ENCODE measurements at places on chromosomes 3 and 15.

- DNase-seq: peak; percentile 81
Measured at GRCh38 chr15:45399381-45400212, 21.3 kb upstream of the GATM start.

DNA sequence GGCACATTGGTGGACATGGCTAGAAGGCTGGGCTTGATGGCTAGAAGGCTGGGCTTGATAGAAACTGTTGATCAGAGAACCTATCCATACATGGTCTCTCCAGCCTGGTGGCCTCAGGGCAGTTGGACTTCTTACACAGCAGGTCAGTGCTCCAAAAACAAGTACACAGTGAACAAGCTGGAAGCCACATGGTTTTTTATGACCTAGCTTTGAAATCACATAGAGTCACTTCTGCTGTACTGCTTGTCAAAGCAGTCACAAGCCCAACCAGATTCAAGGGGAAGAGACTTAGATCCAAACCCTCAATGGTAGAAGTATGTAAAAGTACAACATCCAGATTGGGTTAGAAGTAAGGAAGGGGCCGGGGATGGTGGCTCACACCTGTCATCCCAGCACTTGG, 89.4 kb upstream of the HES1 start:
- no peak for DNase-seq

DNA sequence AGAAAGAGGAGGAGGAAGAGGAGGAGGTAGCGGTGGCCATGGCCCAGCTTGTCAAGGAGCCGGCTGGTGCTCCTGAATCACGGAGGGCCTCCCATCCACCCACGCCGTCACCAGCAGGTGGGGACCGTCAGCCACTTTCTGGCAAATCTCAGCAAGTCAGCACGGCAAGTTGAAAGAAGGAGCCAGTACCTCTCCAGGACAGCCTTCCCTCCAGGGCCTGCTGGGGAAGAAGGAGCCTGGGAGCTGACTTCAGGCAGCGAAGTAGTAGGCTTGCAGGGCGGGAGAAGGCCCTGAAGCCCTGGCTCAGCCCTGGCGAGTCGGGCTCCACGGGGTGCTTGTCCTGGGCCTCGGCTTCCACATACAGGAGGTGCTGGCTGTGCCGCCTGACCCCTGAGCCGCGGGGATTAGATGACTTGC, 99.2 kb upstream of the TRPM1 start:
- peak; percentile 69 for DNase-seq

GRCh38 chr15:38307251-38307650, 54.6 kb downstream of the SPRED1 start:
- no peak for DNase-seq

DNA sequence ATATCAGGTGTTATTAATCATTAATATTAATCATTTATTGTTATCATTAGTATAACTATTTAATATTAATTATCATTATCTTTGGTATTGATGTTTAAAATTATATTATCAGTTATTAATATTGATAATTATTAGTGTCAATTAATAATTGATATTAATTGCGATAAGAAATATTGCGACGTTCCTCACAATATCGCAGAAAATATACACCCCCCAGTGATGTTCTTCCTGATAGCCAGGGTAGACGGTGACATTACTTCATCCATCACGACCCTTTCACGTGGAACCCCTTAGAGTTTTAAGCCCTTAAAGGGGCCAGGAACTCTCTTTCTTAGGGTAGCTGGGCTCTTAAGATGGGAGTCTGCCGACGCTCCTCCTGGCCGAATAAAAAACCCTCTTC, 98.6 kb upstream of the OSBPL11 start:
- DNase-seq: no peak

DNA sequence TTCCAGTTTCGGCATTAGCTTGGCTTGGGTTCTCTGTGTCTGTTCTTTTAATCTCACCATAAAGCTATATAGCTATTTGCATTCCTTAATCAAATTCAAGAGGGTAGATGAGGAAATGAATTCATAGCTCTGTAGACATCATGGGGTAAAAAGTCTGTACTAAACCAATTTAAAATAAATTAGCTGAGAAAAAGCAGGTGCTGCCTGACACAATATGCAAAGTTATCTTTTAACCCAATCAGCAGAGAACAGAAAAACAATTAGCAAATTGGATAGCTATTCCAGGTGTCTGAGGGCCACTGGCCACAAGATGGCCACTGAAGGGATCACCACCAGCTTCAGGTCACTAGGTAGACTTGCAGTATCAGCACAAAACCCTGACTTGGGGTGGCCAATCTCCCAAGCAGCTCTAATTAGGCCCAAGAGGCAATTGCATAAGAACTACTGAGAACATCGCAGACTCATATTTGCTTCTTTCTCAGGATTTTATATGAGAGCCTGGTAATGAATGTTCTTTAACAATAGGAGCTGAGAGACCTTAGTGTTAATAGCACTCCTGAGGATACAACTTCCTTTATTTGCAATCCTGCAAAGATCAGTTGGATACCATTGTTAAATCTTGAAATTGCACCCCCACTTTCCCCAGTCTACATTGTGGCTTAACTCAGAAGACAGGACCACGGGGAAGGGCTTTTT, 494.3 kb downstream of the PDCD6IP start:
- DNase-seq: no peak

DNA sequence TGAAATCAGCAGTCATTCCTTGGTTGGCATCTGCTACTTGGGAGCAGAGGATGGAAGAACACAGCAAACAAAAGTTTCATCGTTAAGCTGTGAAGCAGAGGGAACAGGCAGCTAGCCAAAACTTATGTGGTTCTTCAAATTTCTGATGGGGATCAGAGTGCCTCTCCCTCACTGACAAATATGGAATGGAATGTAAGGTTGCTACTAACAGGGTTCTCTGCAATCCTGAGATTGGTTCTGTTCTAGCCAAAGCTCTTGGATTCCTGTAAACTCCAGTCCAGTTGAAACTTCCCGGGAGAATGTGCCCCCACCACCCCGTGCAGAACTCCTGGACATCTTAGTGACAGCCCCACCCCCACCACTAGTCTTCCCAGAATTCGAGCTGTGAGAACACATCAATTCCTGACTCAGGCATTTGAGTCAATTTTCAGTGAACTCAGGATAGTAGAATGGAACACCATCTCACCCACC, 55.9 kb upstream of the PHLDB2 start:
- DNase-seq: peak; percentile 99

DNA sequence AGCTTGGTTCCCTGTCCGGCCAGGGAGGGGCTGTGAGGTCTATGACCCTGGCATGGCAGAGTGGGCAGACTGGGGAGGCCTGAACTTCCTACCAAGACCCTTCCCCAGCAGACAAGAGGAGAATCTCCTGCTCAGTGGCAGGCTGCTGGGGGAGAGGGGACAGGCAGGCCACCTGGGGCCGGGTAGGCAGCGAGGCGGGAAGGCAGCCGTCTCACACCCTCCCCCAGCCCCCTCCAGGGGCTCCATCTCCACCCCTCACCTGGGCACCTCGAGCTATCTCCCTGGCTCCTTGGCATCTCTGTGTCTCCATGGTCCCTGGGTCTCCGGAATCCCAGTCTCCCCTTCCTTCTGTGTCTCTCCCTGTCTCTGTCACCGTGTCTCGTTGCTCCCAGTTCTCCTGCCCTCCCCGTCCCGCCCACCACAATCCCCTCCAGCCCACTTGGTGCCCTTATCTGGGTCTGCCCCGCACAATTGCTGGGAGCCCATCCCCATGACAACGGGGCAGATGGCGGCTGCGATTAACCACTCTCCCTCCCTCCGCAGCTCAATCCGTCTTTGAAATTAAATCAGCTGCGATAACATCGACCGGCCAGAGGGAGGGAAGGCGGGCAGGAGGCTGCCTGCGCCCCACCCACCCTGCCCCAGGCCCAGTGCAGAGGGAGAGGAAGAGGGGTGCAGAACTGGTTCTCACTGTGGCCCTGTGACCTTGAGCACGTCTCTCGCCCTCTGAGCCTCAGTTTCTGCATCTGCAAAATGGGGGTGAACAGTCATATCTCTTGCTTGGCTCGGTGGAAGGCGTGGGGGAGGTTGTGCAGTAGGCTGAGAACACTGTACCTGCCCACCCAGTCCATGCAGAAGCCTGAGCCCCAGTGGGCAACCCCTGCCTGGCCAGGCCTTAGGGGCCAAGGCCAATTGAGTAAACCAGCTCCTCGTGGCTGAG, 9.6 kb downstream of the DNAJB8 start:
- no peak for DNase-seq

- no peak for DNase-seq
Measured at GRCh38 chr3:182023843-182024242, 312.1 kb downstream of the SOX2 start.

DNA sequence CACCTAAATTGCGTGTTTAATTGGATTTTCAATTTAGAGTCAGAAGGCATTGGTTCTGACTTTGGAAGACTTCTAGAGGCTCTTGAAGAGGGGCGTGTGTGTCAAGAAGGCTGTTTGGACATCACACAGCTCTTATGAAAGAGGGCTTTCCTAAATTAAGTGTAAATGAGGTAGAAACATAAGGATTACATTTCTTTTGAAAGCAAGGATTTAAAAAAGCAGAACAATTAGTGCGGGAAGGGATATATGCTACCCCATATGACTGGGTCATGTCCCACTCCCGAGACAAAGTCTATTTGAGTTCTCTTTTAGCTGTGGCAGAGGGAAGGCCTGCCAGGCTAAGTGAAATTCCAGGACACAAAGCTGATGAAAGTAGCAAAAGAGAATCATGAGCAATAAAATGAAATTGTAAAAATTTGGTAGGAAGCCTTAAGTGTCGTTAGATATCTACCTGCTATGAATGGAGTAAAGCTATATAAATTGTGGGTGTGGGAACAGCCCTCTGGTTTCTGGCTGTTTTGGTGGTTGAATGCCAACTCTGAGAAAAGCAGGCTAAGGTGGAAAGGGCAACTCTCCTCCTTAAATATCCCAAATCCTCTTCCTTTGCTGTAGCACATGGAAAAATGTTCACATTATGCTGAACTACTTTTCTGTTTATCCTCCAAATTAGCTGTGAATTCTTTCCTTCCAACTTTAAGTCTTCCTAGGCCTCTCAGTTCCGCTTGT, 100.6 kb upstream of the TSC22D2 start:
- DNase-seq: no peak

- DNase-seq: peak; percentile 55
Measured at GRCh38 chr3:81550415-81550814, 211.0 kb downstream of the GBE1 start.

GRCh38 chr3:148214705-148215104, 483.0 kb upstream of the AGTR1 start:
- DNase-seq: no peak

- peak; percentile 62 for DNase-seq
Measured at GRCh38 chr15:55230051-55230670, 33.4 kb upstream of the RSL24D1 start.

DNA sequence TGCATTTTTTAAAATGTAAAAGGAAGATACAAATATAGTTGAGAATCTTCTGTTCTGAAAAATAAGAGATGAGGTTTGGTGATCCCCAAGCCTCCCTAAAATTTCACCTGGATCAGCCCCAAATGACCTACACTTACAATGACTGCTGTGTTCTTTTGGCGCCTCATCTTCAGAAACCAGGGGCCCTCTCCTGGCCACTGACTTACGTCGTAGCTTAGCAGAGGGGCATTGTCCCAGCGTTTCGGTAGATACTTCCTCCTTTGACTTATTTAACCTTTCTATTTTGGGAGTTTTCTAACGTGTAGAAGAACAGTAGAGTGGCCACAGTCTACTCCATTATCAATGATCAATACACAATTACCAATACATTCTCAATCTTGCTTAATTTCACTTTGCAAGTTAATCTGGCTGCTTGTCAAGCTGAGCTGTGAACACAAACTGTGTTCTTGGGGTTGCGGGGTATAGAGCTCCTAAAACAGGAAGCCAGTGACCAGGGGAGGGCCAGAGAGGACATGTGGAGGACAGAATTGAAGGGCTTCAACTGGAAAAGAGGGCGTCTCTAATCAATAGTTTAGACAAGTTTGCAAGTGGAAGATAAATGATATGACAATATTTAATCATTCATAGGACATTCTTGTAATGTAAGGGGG, 419.5 kb downstream of the LPP start:
- DNase-seq: no peak

GRCh38 chr15:83160741-83161140, 46.9 kb downstream of the HDGFL3 start:
- DNase-seq: no peak

DNA sequence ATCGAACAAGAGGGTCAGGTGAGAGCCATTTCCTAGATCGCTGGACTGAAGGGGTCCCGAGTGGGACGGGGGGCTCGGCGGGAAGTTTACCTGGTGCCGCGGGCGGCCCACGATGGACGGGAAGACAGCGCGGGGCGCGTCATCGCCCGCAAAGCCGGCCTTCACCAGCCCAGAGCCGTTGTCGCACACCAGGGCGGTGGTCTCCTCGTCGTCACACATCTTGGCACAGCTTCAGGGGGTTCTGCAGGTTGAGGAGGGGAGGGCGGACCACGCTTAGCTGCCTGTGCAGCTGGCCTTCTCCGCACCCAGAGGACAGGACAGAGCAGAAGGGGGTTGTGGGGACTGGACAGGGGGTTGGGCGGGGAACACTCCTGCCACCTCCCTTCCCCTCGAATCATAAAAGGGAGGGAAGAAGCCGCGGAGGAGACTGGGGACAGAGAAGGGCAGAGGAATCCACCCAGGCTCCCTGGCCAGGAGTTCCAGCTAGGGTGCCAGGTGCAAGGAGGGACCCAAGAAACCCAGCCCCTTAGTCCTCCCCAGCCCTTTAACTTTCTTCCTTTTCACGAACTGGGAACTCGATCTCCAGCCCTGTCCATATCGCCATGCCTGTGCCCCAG, 651 bp downstream of the ACTC1 start:
- DNase-seq: no peak

- DNase-seq: peak; percentile 22
Measured at GRCh38 chr3:39378088-39378487, 5.1 kb upstream of the SLC25A38 start.

GRCh38 chr15:67130673-67131601, 65.5 kb downstream of the SMAD3 start:
- peak; percentile 84 for DNase-seq

- peak; percentile 70 for DNase-seq
Measured at GRCh38 chr15:43517354-43518196, at the start of gene MAP1A. MAP1A (plus strand) TSS chr15:43517608; CDS start chr15:43521474, 3,866 bp downstream.

- no peak for DNase-seq
Measured at GRCh38 chr3:1962396-1963088, 136.1 kb upstream of the CNTN4 start.

DNA sequence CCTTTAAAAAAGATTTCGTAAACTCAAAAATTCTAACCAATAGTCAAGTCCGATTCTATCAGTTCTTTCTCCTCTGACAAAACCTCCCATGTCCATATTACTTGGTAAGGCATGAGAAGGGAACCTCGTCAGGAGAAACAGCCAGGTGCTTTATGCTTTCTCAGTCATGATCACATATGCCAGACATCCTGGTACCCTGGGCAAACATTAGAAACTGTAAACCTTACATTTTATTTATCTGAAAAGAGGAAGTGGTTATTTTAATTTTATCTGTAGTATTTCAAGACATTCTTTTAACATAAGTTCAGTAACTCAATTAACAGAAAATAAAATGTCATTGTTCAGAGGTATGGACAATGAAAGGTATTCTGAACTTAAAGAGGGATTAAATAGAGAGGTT, 474.8 kb upstream of the GBE1 start:
- DNase-seq: no peak

- no peak for DNase-seq
Measured at GRCh38 chr15:29693225-29693624, 129.0 kb downstream of the TJP1 start.

- no peak for DNase-seq
Measured at GRCh38 chr15:96119734-96120133, 210.8 kb upstream of the NR2F2 start.
